ENCODE measurements at places on chromosomes 6 and 20.

DNA sequence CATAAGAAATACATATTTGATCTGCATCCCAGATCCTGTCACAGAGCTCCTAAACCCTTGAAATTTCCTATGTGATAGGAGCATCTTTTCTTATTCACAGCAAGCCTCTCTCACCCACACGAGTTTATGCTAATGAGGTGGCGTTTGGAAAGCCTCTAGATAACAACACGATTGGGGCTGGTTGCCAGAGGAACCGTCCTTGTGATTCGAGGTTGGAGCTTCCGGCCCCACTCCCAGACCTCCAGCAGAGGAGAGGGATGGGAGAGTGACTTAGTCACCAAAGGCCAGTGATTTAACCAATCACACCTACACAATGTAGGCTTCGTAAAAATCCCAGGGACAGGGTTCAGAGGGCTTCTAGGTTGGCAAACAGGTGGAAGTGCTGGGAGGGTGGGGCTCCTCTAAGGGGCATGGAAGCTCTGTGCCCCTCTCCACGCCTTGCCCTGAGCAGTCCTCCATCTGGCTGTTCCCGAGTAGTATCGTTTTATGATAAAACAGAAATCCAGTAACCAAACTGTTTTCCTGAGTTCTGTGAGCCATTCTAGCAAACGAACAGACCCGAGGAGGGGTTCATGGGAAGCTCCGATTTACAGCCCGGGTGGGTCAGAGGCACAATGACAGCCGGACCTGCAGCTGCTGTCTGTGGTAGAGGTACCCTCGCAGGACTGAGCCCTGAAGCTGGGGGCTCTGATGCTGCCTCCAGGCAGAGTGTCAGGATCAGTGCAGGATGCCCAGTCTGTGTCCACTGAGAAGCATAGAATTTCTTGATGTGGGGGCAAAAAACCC lies 238.1 kb upstream of the ARID1B start:
- no peak for DNase-seq

DNA sequence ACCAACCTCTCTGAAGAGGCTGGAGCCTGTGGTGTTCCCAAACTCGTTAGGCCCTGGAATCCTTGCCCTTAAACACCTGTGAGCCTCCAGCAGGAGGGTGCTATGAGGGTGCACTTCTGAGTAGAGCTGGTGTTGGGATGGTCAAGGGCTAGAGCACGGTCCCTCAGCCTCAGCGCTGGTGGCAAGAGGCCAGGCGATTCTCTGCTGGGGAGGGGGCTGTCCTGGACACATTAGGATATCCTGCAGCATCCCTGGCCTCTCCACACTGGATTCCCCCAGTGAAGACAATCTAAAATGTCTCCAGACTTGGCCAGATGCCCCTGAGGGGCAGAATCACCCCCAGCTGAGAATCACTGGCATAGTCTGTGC lies 157.8 kb downstream of the SYCP2 start:
- no peak for DNase-seq

- DNase-seq, result no peak
Measured at GRCh38 chr6:39088331-39088730, 26.7 kb downstream of the SAYSD1 start.

DNA sequence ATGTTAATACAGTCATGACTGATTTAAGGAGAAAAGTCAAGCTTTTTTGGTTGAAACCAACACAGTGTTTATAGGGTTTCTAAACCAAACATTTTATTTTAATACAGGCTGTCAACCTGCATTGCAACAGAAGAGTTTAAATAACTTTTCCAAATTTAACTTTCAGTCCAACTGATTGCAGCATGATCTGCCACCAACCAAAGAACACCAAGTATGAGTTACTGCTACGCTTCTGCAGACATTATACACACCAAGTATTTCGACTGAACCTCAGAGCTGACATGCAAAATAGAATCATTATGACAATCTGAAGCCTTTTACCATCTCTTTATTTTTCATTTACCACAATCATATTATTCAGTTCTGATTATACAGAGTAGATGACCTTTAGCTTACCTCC lies 151.2 kb upstream of the DST start:
- DNase-seq, result no peak

DNA sequence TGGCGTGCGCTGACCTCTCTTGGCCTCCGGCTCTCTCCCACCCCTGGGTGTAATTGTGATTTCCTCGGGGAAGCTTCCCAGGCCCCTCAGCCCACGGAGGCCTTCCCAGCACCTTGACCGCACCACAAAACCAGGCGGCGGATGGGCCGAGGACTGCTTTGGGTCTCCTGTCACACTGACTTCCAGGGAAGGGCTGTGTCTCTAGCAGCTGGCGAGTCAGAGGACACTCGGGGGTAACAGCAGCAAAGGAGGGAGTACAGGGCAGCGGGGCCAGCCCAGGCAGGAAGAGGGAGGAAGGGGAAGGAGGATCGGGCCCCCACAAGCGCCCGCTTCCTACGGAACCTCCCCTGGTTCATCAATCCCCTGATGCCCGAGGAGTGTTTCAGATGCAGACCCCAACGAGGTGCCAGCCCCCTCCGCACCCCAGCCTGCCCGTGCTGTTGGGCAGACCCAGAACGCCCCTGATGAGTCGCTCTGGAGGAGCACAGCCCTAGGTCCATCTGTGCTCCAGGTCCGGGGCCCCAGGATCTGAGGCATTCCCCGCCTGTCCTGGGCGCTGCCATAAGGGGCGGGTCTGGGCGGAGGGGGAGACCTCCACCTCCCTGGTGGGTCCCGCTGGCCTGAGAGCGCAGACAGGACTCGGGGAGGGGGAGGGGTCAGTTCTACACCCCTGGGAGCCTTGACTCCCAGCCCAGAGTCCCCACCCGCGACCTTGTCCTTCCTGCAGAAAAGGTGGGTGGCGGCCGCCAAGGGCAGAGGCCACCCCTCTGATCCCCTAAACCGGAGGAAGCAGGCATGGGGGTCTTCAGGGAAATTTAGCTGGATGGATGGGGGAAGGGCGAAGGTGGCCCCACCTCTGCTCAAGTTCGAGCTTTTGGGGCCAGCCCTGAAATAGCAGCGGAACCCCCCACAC lies 956 bp downstream of the CHRNA4 start:
- no peak for DNase-seq

DNA sequence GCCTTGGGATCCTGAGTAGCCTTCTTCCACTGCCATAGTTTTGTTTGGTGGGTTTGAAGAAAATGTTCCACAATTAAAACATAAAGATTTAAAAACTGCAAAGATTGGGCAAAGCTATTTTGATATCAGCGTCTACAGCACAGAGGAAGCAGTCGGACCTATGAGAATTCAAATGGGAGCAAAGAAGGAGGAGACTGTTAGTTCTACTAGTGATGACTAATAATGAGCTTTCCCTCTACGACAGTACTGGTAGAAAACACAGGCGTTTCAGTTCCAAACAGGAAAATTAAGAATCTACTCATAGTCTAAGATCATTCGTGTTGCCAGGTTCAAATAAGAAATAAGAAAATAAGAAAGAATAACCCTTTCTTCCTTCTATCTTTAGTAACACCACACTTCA lies 121.2 kb downstream of the INSM1 start:
- DNase-seq, result no peak

DNA sequence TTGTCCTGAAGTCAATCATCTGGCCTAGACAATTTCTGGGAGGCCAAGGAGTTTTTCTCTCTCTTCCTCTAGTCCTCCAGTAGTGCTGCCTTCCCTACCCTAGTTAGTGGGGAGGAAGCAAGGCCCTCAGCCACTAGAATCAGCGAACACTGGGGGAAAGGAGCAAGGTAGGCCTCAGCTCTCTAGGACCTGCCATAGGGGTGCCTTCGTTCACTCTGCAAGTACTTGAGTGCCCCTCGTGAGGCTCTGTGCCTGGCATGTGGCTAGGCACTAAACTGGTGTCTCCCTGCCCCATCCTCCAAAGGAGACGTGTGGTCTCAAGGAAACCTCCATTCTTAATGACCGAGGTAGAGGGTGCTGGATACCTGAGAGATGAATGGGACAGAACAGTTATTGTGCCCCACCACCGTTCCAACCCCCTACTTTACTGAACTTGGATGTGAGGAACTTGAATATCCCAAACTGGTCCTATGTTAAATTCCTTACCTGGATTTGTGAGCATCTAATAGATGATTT lies 1.1 kb downstream of the DEF6 start:
- DNase-seq, result no peak

DNA sequence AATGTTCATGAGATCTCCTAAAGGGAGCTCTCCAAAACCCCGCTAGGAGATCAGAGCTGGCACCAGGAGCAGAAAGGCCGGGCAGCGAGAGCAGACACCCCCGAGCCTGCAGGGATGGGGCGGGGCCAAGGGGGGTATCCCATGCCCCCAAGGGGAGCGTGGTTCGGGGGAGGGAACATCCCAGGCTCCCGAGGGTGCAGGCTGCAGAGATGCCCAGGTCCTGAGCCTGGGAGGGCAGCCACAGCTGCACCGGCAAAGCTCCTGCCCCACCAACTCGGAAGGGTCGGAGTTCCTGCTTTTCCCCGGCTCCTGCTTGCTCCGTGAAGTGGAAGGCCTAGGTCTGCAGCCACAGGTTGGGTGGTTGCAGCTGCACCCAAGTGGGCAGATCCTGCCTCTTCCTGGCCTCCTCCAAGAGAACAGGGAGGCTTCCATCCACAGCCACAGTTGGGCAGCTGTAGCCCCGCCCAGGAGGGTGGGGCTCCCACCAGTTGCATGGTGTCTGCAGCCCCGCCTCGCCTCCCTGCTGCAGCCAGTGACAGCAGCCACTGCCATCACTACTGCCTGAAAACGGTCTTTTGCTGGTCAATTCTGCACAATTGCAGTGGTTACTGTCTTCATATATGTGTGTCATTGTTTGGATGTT lies 13.4 kb upstream of the GMNN start:
- DNase-seq, result no peak

- no peak for DNase-seq
Measured at GRCh38 chr20:56360133-56360907, 1.5 kb downstream of the FAM210B start.

- no peak for DNase-seq
Measured at GRCh38 chr6:4446982-4447381, 311.6 kb upstream of the ECI2 start.

DNA sequence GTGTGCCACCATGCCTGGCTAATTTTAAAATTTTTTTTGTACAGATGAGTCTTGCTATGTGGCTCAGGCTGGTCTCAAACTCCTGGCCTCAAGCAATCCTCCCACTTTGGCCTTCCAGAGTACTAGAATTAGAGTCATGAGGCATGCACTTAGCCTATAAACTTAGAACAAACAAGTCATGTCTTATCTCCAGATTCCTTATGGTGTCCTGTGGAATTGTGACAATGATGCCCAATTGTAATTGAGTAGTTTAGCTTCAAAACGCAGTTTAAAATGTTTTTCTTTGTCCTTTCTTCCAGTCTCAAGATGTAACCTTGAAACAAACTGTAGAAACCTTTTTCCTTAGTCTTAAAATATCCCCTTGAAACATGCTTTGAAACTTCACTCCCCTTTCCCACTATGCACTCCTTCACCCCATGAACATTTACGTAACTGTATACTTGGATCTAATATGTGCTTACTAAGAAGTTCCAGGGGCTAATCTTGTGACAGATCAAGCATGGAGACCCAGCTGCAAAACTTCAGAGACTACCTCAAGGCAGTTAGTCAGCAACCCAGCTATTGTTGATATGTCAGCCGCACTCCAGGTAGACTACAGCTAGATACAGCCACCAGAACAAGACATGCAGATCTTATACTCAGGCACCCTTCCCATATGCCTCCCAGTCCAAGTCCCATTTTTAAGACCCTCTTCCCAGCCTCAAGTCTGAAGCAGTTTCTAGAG lies 46.2 kb downstream of the MAN1A1 start:
- DNase-seq, result no peak

GRCh38 chr6:167696296-167696695 lies 130.4 kb upstream of the AFDN start:
- DNase-seq, result no peak

All from stimulated activated CD4-positive, alpha-beta T cell treated with anti-CD3 and anti-CD28 coated beads, Interleukin-1b, Interleukin-23, amount 100 ng/mL, for 1 hour (primary cell).